ENCODE measurements at places on chromosomes 12 and 14.

- DNase-seq: no peak
These were observed 103.2 kb upstream of the MDGA2 start for GRCh38 chr14:47778631-47779030.

- no peak for DNase-seq
These were observed 60.4 kb downstream of the SLC15A4 start for GRCh38 chr12:128763395-128763794.

- DNase-seq: no peak
These were observed 118.7 kb upstream of the TMCC3 start for GRCh38 chr12:94769047-94769420.

- DNase-seq: no peak
These were observed 5.2 kb downstream of the TCHP start for GRCh38 chr12:109905301-109905700.

DNA sequence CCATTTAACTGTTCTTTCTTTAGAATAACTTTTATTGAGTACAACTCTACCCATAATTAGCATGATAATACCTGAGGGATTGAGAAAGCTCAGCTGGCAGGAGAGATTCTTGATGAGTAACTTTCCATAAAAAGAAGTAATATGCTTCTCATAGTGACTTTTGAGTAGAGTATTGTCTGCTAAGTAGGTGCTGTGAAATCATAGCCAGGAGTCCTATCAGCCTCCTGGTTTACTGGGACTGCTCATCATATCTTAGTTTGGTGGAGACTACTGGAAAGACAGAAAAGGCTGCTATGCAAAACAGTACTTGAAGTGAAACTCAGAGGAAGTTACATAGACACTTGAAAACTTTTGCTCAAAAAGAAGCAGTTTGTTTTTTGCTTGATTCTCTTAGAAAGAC is 113.3 kb upstream of the ATP2B1 start:
- no peak for DNase-seq

DNA sequence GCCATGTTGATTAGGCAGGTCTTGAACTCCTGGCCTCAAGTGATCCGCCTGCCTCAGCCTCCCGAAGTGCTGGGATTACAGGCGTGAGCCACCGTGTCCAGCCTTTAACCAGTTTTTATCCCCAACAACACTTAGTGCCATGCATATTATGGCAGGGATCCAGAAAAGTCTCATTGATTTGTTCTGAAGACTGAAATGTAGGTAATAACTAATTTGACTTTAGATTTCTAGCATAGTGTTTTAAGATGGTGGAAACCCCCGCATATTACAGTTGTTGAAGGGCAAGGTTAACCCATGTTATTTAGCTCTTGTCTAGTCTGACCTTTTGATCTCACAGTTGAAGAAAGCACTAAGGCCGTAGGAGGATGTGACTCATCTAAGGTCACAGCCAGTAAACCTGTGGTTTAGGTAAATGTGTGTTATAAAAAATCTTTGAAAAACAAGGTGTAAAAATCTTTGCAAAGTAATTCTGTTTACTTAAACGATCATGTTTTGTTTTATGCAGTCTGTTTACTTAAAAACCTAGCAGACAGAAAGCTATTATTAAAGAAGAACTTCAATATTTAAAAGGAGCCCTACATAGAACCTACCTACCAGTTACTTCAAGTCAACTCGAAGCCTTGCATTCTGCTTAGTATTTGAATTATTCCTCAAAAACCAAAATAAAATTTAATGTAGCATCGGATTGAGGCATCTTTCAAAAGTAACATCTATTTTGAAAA is 24.8 kb downstream of the BICDL1 start:
- peak; percentile 88 for DNase-seq

DNA sequence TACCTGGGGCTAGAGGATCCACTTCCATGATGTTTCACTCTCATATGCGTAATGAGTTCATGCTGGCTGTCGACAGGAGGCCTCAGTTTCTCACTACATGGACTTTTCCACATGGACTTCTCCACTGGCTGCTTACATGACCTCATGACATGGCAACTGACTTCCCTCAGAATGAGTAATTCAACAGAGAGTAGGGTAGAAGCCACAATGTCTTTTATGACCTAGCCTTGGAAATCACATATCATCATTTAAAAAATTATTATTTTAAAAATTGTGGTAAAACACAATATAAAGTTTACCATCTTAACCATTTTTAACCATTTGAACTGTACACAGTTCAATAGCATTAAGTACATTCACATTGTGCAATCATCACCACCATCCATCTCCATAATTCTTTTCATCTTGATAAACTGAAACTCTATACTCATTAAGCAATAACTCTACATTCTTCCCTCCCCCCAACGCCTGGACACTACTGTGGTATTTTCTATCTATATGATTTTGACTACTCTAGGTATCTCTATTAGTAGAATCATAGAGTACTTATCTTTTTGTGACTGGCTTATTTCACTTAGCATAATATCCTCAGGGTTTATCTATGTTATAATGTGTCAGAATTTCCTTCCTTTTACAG is 144.5 kb downstream of the TGFB3 start:
- DNase-seq: no peak

DNA sequence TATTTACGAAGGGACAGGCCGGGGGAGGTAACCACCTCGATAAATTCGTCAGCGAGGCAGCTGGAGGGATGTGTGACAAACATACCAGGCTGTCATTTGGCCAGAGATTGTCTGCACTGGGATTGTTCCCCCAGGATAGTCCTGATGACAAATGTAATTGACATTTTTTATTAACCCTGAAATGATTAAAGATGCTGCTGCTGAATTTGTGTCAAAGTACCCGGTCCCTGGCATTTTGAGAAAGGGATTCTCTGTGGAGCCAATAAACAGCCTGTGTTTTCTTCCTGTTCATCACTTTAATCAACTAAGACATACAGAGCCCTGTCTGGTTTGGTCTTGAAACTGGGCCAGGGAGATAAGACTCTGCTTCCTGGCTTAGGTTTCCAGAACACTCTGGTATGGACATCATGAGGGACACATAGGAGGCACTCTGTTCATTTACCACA is 117.6 kb downstream of the SLC25A47 start:
- DNase-seq: no peak

DNA sequence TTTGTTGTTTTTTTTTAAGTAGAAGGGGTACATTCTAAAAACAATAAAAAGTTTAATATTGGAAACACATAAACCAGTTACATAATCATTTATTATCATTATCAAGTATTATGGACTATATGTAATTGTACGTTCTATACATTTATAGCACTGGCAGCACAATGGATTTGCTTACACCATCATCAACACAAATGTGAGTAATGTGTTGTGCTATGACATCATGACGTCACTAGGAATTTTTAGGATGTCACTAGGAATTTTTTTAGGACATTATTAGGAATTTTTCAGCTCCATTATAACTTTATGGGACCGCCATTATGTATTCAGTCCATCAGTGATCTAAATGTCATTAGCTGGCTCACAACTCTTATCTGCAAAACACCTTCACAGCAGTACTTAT is 126.8 kb upstream of the SYT10 start:
- no peak for DNase-seq

- no peak for DNase-seq
These were observed 20.9 kb upstream of the GNS start for GRCh38 chr12:64780132-64780530.

DNA sequence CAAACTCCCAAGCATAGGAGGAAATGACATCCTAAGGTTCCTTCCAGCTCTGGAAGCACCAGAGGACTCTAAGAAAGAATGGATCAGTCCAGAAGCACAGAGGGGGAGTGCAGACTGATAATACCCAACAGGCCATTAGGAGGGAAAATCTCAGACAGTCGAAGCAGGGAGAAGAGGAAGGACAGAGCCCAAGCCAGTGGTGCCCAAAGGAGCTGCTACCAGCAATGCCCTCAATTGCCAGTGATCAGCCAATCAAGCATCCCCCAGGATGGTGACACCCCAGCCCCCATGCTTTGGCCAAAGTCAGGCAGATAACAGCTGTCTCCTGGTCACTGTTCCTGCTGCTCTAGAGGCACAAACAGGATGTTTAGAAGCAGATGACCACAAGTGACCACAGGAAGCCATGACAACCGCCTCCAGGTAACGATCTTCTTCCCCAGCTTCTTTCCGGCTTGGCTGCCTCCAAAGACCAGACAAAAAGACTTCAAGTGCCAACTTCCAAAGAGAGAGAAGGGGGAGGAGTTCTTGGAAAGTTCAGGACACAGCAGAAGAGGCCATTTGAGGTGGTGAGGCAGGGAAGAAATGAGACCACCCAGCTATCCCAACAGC is 16.2 kb downstream of the PXN start:
- DNase-seq: no peak

DNA sequence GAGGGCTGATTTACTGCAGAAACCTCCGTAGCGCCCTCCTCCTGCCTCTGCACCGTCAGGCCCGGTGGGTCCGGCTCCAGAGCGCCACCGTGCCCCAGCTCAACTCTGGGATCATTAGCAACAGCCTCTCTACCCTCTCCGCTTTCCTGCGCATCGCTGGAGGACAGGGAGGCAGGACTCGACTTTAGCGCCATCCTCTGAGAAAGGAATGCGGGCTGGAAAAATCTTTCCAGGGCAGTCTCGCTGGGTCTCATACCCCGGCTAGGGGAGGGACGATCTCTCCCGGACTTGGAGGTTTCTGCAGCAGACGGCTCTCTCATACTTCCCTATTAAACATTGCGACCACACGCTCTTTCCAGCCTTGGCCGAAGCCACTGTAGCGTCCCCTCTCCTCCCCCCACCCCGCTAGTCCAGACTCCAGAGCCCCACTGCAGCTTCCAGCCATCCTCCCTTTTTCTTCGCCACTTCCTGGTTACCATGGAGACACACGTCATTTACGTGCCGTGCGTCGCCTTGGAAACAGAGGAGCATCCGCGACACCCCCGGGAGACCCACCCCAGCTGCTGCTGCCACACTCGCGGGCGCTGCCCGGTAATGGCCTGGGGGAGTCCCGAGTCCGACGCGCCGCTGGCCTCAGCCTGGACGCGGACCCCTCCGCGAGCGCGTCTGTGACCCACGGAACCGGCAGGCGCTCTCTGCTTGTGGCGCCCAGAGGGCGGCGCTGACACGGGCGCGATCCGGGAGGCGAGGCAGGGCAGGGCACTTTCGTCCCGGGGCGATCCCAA is at the start of gene CCDC184:
Gene CCDC184, plus strand, starts transcription at position 554 of the 785 bp plus-strand sequence. CDS start 479 bp downstream, outside the sequence.
- peak; percentile 85 for DNase-seq

DNA sequence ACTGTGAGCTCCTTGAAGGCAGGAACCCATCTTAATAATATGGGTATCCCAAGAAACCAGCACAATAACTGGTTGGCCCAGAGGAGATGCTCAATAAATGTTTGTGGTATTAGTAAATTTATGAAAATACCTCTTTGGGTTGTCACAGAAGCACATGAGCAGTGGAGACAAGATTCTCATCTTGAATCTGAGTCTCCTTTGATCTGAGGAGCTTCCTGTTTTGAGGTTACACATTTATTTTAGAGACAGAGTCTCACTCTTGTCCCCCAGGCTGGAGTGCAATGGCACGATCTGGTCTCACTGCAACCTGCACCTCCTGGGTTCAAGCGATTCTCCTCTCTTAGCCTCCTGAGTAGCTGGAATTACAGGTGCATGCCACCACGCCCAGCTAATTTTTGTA is 247.4 kb downstream of the NRXN3 start:
- DNase-seq: no peak

- no peak for DNase-seq
These were observed 20.9 kb upstream of the CALM1 start for GRCh38 chr14:90375934-90376333.

DNA sequence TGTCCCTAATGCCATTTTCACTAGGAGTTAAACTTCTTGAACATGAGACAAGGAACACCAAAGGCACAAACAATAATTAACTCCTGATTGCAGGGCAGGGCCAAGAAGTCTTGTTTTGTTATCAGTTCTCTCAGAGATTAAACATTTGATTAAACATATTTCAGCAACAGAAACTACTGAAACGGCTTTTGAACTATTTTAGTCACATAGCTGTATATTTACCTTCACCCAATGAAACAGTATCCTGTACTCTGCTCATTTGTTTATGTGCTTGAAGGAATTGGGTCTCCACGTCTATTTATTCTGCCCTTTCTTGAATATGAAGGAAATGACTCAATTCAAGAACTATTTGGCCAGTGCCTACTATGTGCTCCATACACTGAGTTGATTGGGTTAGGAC is 51.3 kb upstream of the PTCSC3 start:
- no peak for DNase-seq

DNA sequence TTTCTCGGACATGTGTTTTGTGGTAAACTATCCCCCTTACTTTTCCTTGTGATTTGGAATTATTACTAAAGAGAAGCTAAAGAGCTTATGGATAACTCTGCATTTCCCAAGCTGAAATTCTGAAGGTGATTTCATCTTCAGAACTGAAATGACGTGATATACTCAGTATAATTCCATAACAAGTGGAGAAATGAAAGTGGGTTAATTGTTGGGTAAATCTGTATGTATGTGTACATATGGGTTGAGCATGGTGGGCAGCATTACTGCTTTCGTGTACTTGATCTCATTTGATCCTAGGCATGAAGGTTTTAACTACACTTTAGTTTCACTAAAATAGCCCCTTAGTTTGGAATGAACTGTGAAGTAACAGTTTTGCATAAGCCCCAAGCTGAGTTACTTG is 4.1 kb downstream of the YY1 start:
- no peak for DNase-seq

DNA sequence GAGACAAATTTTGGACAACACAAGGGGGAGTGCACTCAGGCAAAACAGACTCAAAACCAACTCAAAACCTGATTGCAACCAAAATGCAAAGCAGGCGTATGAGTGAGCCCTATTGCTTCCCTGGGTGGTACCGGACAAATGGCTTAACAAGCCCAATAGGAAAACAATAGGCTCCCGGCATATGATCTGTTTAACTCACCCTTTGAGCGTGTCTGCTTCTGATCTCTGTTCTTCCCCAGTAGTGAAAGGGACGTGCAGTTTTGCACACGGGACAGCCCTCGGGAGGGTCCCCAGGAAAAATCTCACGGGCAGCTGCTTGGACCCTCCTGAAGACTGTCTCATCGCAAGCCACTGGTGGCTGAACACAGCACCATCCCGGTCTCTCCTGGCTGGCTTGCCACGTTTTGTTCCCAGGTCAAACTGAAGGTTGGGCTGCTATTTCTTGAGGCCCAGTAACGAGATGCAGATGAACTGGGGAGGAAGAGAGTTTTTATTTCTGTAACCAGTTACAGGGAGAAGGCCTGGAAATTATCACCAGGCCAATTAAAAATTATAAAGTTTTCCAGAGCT is 9.9 kb downstream of the SOAT2 start:
- DNase-seq: no peak

- DNase-seq: no peak
These were observed 2.3 kb upstream of the CYP46A1 start for GRCh38 chr14:99681832-99682148.

DNA sequence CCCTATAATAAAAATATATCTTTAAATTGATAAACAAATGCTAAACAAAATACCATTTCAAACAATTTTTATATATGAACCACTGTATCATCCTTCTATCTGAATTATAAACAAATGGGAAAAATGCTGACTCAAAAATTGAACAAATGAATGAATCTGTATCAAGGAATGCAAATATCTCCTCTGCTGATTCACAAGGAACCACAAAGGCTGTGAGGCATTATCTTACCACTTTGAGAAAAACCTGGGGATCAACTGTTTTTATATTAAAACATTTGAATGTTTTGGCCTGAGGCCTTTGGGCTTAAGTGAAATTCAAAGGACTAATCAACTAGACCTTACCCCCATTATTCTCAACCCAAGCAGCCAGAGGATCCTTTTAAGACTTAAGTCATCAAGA is 86.3 kb downstream of the EML5 start:
- DNase-seq: no peak

GRCh38 chr14:31927348-31927832 is 149.7 kb upstream of the ARHGAP5 start:
- DNase-seq: no peak

All from central memory CD4-positive, alpha-beta T cell (primary cell).